Left renal pelvis (tissue), 4 donors: ENCODE measurements at places on chromosomes 4 and X. TPM values are rescaled to one million over a fixed set of nuclear protein-coding genes. Genes with fewer than 3 reads are reported as not detected.

EGFL6 gene
- 29.4 TPM for polyA plus RNA-seq

GRCh38 chrX:20968996-20969395 lies 405.2 kb upstream of the CNKSR2 start:
- no peak for DNase-seq

DNA sequence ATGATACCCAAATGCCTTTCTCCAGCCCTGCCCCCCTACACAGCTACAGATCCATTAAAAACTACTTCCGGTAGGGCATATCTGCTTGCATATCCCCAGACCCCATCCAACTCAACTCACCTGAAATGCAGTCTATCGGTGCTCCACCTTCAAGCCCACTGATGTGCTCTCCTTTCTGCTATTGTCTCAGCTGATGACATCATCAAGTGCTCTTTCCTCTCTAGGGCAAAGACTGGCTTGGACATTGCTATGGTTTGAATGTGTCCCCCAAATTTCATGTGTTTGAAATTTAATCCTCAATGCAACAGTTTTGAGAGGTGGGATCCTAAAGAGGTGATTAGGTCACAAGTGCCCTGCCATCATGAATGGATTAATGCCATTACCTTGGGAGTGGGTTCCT lies 212.4 kb downstream of the RELL1 start:
- DNase-seq = no peak

DNA sequence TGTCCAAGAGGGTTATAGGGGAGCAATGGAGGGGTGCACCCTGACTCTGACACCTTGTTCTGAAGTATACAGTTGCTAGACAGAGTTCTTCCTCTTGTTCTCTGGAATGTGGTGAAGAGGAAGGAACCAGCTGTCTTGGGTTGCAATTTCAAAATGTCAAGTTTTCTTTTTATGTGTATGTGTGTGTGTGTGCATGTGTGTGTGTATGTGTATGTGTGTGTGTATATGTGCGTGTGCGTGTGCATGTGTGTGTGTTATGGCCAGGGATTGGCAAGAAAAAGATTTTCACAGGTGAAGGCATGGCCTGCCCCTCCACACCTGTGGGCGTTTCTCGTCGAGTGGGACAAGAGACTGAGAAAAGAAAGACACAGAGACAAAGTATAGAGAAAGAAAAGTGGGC lies 81.6 kb upstream of the ADGRA3 start:
- no peak for DNase-seq

ARR3 gene
- 1.2 TPM for polyA plus RNA-seq

DNA sequence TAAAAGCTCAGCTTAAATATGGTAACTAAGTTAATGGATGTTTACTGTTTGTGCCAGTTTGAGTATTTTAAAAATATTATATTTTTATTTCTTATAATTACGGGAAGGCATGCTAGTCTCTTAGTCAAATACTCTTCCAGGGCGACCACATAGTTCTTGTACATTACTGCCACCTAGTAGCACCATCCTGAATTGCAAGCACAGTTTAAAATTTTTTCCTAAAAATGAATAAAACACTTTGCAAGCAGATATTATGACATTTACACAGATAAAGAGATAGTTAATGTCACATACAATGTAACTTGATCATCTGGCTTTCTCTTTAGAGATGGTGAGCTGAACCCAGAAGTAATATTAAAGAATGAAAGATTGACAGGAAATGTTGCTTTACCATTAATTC lies 11.5 kb downstream of the NDP start:
- DNase-seq = no peak

GRCh38 chr4:57442831-57443291 lies 332.7 kb upstream of the IGFBP7 start:
- no peak for DNase-seq
